ENCODE measurements at places on chromosomes 1 and 21.

- DNase-seq = no peak
These were observed 472.7 kb downstream of the PTPRU start for GRCh38 chr1:29708796-29709703.

DNA sequence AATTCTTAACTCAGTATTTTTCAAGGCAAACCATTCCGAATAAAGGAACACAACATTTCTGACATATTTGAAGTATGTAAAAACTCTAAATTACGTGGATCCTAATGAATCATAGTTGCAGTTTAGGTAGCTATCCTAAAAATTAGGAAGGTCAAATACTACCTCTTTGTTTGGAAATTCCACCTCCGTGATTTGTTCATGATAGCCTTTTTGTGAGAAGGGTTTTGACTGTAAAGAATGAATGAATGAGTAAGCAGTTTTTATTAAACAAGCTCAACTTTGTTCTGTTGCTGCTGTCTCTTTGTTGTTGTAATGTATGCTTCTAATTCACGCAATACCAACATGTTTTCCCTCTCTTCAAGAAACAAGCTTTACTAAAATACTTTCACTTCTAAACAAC, 840.4 kb downstream of the USP25 start:
- no peak for DNase-seq

GRCh38 chr21:37912616-37913015, 3.6 kb downstream of the KCNJ6 start:
- no peak for DNase-seq

DNA sequence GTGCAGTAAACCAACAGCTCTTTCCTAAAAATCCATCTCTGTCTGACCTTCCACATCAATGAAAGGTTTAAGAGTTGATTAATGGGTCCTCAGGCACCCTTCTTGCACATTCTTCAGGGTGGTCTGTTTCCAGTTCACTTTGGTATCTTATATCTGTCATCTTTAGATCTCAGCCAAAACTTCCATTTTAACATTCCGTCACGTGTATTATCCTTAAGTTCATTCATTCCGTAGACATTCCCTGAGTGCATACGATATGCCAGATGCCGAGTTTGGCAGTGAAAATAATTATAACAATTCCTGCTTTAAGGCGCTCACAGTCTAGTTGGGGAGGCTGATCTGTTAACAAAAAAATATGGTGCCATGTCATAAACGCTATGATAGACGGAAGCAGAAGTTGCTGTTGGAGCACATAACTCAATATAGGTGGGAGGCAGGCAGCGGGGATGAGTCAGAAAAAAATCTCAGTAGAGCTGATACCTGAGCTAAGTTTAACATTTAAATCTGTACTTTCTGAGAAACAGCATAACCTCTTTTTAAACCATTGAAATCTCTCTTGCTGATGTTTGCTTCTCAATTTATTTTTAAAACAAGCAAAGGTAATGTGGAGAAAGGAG, 59.6 kb upstream of the HOOK1 start:
- no peak for DNase-seq

- DNase-seq = no peak
These were observed 49.9 kb downstream of the C8B start for GRCh38 chr1:56915960-56916359.

DNA sequence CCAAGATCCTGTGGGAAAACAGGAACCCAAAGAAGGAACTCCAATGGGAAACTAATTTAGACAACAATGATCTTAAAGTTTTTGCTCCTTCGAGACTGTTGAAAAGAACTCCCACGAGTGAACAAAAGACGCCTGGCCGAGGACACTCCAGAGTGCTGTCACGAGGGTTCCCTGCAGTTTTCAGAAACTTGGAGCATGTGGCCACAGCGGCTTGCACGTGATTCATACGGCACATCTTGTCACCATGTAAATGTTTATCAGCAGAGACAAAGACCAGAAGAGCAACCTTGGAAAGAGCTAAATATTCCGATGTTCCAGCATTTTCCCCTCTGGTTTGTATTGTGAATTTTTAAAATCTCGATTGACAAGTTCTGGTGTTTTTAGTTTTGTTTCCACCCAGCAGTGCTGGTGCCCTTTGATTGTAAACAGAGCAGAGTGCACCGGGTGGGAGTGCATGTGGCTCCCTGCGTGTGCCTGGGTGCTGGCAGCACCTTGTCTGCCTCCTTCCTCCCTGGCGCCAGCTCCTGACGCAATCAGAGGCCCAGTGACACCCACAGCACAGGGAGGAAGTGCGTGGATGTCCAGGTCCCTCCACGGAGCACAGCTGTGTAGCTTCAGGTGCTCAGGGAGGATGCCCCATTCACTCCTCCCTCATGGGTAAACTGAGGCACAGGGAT, 23.0 kb downstream of the LRRC3 start:
- DNase-seq = no peak

DNA sequence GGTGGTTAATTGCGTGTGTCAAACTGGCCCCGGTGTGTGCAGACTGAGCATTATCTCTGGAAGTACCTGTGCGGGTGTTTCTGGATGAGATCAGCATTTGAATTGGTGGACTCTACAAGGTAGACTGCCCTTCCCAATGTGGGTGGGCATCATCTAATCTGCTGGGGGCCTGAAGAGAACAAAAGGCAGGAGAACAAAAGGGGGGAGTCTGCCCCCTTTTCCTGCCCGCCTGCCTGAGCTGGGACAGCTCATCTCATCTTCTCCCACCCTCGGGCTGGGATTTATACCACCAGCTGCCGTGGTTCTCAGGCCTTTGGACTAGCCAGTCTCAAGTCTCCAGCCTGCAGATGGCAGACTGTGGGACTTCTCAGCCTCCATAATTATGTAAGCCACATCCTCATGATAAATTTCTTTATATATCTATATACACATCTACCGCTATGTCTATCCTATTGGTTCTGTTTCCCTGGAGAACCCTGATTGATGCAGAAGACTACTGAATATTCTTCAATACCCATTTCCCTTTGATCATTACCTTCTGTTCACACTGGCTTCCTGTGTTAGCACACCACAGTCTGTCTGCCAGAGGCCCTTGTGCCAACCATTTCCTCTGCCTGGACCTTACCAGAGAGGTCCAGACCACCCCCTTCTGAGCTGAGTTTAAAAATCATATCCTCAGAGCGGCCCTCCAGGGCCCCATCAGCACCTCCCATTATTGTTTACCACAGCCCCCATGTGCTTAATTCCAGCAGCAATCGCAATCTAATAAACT, 25.2 kb downstream of the RCAN1 start:
- DNase-seq = no peak
